ENCODE measurements at places on chromosomes 11 and 22. TPM values are rescaled to one million over a fixed set of nuclear protein-coding genes. Genes with fewer than 3 reads are reported as not detected.

Gene APOA4
- not detected for total RNA-seq

GRCh38 chr22:25090225-25090890, 109.3 kb upstream of the CRYBB3 start:
- no peak for DNase-seq

DNA sequence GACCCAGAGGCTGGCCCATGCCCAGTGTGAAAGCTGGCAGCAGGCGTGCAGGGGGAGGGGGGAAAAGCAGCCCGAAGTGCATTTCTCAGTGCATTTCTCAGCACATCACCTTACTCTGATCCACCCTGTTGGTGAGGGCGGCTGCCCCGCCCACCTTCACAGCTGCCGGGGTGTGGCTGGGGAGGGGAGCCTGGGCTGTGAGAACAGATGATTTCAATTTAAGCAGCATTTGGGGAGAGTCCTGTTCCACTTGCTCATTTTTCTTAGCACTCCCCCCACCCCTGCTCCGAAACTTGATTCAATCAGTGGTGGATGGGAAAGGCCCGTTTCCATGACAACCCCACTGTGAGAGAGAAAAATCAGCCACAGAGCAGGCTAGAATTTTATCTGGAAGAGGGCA, 84.8 kb downstream of the SNX19 start:
- DNase-seq = no peak

GRCh38 chr11:80944758-80945157, 1503.9 kb upstream of the TENM4 start:
- no peak for DNase-seq

DNA sequence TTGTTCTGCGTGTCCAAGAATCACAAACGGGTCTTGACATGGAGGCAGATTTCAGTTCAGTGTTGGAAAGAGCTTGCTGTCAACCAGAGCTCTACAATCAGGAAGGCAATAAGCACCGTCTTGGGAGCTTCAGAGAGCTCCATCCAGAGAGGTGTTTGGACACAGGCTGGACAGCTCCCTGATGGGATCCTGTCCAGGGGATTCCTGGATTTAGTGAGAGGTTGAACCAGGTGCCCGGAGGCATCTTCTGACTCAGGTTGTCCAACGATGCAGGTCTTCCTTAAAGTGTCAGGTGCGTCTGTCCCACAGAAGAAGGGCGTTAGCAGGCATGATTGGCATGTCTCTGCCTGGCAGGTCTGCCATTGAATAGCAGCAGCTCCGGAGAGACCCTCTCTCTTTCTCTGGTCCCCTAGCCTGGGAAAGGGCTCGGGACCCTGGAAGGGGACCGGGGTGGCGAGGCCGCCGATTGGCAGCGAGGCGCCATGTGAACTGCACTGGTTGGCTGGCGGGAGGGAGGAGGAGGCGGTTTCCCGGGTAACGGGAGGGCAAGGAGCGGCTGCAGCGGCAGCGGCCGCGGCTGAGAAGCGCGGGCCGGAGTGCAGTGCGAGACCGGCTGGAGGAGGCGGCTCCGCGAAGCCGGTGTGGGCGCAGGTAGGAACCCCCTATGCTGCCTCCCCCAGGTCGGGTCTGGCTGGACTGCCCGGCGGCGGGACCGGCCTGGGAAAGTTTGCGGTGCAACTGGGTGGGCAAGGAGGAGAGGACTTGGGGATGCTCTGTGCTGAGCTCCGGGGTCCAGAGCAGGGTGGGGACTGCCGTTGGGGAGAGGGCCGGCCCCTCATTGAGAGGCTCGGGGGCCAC, 104.1 kb upstream of the E2F8 start:
- DNase-seq = no peak

- DNase-seq = no peak
Measured at GRCh38 chr11:206526-207207, 532 bp downstream of the BET1L start.

DNA sequence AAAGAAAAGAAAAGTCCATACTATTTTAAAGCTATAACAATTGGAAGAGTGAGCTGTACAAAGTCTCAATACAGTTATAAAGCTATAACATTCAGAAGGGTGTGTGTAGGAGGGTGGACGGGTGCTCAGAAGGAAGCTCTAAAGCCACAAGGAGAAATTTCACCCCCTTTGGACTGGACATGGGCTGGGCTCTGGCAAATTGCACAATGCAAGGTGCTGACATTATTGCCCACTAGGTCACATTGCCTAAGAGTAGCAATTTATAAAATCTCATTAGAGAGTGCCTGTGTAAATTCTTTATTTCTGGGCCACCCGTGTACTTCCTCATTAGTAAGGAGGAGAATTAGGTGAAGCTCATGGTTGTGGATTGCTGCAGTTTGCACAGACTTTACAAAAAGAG, 5.7 kb upstream of the APOBEC3A start:
- no peak for DNase-seq

- no peak for DNase-seq
Measured at GRCh38 chr22:49480896-49481658, 346.6 kb downstream of the BRD1 start.

- no peak for DNase-seq
Measured at GRCh38 chr11:66614073-66614472, 2.4 kb upstream of the RBM14 start.

DNA sequence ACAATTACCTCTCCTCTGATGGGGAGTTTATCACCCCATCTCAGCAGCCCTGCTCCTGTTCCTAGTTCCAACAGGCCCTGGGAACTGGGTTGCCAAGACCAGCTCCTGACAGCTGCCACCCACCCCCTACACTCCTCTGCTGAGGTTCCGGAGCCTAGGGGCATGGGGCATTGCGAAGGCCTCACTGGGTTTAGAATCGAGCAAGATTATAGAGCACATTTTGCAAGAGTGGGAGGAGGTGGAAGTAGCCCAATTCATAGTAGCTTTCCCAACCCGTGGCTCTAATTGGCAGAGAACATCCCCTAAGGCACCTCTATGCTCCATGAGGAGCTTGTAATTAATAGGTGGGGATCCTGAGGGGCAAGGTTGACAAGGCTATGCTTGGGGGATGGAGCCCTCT, 23.0 kb downstream of the MYEOV start:
- no peak for DNase-seq

GRCh38 chr11:123798513-123799252, 7.5 kb downstream of the OR6M1 start:
- no peak for DNase-seq

- no peak for DNase-seq
Measured at GRCh38 chr22:42695294-42695693, 25.4 kb downstream of the A4GALT start.

DNA sequence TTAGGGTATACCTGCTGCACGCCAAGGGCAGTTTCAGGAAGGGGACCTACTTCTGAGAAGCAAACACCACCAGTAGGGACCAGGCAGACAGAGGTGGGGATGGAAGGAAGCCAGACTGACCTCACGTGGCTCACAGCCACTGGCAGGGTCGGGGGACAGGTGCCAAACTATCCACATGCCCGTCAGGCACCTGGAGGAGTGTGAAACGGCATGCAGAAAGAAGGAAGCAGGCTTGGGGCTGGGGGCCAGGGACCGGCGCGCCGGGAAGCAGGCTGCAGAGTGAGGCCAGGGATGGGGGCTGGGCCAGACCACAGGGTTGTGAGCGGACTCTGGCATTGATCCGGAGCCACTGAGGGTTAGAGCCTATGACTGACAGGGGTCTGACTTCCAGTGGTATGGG, 47.5 kb downstream of the CDKN1C start:
- no peak for DNase-seq

GRCh38 chr22:36942556-36942955, 29.1 kb downstream of the CSF2RB start:
- no peak for DNase-seq
